HEK293T (cell line): ENCODE measurements at places on chromosomes 16 and 17.

GRCh38 chr17:22517716-22518115, 825.4 kb downstream of the KCNJ18 start:
- no peak for DNase-seq

GRCh38 chr16:27401768-27402568, at the start of gene IL21R:
Gene IL21R (plus strand): TSS chr16:27402174. CDS start chr16:27430072, 27,898 bp downstream.
- no peak for DNase-seq

DNA sequence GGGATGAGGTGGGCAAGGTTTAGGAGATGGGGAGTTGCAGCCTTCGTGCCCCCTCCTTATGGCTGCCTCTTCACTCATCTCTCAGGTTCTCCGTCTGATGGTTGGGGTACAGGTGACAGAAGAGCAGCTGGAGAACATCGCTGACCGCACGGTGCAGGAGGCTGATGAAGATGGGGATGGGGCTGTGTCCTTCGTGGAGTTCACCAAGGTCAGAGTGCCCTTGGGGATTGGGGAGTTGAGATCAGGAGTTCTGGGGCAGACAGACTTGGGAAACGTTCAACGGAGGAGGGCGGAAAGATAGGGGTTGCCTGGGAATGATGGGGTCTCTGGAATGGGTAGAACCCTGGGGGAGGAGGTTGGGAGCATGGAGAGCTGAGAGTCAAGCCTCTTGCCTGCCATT, 2.3 kb downstream of the CHP2 start:
- no peak for DNase-seq

DNA sequence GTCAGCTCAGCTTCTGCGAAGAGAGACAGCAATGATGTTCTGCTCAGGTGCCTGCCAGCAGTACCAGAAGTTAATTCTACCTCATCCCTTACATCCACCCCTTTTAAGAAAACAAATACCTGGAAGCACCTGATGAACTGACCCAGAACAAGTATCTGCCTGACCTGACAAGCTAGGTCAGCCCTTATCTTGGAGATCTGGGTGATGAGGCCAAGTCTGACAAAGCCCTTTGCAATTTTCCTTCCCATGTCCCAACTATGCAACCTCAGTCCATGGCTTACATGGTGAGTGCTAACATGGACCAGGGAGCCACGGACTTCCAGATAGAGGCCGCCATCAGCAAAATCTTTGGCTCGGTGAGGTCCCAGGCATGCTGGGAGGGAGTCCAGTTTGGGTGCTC, 3.6 kb downstream of the ACADVL start:
- no peak for DNase-seq

DNA sequence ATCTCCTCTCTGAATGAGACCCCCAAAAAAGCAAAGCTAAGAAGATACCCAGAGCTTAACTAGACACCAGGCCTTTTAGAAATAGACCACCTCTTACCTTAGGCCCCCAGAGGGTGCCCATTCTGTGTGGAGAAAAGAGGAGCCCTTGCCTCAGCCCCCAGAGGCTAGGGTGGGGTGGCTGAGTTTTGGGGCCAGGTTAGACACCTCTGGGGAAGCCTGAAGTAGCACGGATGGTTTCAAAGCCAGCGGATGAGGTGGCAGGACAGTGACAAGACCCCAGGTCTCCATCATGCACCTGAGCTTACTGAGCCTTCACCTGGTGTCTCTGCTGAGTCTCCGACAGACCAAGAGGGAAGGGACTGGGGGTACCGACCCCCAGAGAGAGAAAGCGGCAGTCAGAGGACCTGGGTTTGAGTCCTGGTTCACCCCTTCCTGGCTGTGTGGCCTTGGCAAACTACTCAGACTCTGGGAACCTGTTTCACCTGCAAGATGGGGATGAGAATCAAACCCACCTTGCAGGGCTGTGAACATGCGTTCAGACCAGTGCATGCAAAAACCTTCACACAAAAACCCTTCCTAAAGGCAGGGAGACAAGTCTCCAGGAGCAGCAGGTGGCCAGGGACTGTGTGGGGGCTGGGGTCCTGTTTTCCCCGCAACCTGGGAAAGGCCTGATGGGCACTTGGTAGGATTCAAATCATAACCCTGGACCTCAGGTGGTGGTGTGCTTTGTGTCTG, 7.7 kb downstream of the SCGB1C2 start:
- DNase-seq = no peak

GRCh38 chr17:75011401-75012095, 922 bp upstream of the MRPL58 start:
- DNase-seq = peak; percentile 52

GRCh38 chr16:4677994-4678393, 15.4 kb upstream of the NUDT16L1 start:
- no peak for DNase-seq

- DNase-seq = no peak
Measured at GRCh38 chr17:34999456-34999855, 19.1 kb downstream of the LIG3 start.

- no peak for DNase-seq
Measured at GRCh38 chr17:40448213-40448638, 5.0 kb downstream of the IGFBP4 start.

- no peak for DNase-seq
Measured at GRCh38 chr17:557371-557770, 157.3 kb downstream of the VPS53 start.

DNA sequence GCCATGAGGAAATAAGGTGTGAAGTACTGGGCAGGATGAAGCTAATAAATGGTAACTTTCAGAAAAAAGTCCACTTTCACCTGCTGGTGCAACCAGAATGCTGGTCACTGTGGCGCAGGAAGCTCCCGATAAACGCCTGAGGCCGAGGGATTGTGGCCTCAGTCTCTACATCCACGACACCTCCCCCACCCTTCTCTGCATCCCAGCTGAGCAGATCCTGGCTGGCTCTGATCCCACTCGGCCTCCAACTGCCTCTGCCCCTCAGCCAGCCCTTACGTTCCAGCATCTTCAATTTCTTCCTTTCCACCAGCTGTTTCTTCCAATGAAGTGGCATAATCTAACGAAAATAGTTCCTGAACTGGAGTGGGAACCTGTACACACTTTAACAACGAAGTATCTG, 49.5 kb downstream of the COX4I1 start:
- no peak for DNase-seq

GRCh38 chr16:87053016-87053982, 263.9 kb downstream of the C16orf95 start:
- no peak for DNase-seq

DNA sequence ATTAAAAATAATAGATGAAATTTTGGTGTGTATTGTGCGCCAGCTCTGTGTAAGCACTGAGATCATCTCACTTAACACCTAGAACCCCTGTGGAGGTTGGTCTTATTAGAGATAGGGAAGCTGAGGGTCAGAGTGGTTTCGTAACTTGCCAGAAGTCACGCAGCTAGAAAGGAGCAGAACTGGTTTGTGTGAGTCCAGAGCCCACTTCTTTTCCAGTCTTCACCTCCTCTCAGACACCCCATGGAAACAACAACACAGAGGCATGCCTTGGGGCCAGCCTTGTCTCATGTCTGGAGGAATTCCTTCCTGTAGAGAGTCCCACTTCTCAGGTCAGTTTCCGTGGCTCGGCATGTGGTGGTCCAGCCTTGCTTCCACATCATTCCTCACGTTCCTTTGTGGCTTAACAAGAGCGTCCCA, 16.5 kb downstream of the YPEL2 start:
- DNase-seq = no peak

DNA sequence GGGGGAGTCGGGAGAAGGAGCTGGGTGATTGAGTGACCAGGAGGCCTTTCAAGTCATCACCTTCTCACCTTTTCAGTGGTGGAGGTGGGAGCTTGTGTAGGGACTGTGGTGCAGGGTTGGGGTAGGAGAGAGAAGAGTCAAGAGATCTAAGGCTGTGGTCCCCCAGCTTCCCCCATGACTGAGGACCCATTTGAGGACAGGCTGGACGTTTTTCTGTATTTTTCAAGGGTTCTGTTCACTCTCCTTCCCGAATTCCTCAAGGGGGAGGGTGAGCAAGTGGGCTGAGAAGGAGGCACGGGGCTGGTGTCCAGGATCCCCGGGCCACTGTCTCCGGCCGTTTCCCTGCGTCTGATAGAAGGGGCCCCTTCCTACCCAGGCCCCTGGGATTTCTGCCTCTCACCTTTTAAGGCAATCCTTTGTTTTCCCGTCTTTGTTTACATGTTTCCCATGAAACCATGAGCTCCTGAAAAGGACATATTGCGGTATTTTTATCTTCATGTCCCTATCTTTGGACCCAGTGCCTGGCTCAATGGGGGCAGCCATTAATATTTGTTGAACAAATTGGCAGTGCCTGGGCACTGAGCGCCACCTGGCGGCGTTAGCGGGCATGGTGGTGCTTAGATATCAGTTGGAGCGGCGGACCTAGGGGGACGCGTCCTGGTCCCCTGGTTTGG, 9.2 kb upstream of the CD300A start:
- peak; percentile 83 for DNase-seq

DNA sequence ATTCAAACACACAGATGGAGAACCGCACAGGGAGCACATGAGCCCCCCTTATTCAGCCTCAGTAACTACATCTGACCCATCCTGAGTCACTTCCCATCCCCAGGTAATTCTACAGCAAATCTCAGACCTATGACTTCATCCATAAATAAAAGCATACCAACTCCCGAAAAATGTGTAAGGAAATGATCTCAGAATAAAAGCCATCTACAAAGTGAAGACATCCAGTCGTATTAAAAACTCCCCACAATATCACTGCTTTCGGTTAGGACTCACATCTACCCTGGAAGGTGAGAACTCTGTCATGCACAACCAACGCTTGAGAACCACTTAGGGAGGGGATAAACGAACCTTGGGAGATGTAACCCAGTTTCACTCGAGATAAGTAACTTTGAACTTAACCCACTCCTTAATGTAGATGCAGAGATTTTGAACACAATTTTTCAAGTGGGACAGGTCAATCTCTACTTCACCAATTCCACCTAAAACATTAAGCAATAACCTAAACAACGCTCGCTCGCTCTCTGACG, 1.3 kb downstream of the USP36 start:
- DNase-seq = no peak

DNA sequence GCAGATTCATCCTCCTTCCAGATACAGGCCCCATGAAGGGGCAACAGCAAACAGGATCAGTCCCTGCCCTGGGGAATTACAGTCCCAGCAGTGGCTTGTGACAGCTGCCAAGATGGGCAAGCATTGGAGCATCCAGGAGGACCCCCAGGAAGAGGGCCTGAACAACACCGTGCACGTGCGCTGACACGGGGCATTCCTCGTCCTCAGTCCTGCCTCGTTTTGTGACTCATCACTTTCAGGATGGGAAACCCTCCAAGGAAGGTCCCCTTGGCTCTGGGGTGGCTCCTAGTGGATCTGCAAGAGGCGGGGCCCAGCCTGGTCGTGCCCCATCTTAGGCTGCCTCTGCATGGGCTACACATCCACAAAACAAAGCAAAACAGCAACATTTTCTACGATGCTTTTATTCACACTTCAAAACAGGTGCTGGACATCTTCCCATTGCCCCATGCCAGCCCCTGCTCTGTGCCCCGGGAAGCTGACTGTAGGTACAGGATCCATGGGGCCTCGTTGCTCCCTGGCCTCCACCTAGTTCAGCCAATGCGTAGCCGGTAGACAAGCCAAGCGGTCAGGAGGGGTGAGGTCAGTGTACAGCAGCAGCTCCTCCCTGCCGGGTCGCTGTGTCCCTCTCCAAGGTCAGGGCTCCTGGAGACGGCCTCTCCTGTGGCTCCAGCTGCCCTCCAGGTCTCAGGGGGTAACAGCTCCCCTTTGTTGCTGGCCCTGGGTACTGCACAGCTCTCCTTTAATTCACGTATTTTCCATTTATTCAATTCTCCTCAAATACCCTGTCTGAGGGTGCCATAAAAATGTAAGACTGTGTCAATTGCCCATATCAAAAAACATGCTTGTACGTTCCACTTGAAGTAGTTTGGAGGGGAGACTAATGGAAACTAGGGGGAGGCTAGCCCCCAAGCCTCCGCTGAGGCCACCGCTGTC, 32.2 kb downstream of the ACTG1 start:
- DNase-seq = no peak

GRCh38 chr17:56305007-56305406, 151.7 kb downstream of the ANKFN1 start:
- no peak for DNase-seq

DNA sequence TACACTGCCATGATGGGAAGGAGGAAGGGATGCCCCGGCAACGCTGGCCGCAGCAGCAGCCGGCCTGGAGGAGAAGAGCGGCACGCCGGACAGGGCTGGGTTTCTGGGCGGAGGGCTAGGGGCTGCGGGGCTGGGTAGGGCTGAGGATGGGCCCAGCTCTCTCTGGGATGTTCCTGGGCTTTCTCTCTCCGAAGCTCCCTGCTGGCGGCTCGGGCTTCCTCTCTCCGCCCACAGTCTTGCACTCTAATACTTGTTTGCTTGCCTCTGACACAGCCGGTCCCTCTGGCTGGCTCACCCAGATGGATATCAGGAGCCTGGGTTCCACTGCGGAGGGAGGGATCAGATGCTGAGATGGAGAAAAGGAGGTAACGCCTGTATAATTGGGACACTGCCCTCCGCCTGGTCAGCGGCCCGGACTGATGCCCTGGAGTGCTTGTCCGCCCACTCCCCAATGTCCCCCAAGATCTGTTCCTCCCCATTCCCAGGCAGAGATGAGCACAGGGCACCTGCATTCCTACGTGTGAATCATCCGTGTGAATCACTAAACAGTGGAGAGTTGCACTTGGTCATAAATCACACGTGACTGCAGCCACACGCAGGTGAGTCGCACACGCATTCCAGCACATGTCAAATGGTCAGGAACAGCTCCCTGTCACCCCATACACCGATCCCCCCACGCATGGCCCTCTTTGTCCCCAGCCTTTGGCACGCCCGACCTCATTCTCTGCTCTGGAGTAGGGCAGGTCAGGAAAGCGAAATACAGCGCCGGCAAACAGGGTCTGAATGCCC, at the start of gene ALOXE3:
TSS of gene ALOXE3 (minus strand) at position 535 of the 789 bp plus-strand sequence. CDS start at position 11, 524 bp downstream.
- no peak for DNase-seq

DNA sequence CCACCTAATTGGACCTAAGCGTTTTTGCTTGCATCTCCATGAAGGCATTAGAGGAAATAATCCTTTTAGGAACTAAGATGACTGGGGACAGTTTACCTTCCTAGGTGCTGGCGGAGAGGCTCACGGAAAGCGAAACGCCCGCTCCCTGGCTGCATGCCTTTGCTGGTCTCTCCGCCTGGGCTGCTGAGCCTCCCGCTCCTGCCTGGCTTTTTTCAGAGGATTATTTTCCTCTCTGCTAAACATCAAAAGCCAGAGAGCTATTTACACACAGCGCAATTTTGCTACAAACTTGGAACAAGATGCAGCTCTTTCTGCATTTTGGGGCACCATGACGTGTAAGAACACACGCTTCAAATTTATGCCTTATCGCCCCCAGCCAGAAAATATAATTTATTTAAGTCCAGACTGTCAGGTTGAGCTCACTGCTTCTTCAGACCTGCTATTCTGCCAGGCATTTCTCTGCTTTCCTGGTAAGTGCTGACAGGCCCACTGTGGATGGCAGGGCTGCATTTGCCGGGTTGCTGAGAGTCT, 124.4 kb downstream of the SPACA3 start:
- no peak for DNase-seq

DNA sequence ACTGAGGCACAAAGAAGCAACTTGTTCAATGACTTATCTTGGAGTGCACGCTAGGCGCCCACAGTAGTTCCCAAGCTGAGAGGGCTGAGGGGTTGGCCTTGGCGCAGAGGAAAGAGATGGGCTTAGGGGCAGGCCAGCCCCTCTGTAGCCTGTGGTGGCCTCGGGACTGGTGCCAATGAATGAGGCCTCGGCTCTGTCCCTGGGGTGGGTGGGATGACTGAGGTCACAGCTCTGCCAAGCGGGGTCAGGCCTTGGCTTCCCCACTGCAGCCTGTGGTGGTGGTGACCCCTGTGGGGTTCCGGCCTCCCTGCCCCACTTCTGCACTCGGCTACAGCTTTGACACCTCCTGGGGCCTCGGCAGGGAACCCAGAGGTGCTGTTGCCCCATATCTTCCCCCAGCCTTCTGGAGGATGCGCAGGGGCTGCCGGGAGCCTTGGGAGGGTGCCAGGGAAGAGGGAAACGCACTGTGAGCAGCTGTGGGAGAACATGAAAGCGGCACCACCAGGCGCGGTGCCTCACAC, 46.0 kb downstream of the BEAN1 start:
- no peak for DNase-seq
